ENCODE measurements at places on chromosomes 13 and 19.
A peak's percentile ranks its signal among the peaks of the same experiment; 100 is the strongest.

- no peak for DNase-seq
Measured at GRCh38 chr19:1516395-1516753, 3.6 kb upstream of the ADAMTSL5 start.

DNA sequence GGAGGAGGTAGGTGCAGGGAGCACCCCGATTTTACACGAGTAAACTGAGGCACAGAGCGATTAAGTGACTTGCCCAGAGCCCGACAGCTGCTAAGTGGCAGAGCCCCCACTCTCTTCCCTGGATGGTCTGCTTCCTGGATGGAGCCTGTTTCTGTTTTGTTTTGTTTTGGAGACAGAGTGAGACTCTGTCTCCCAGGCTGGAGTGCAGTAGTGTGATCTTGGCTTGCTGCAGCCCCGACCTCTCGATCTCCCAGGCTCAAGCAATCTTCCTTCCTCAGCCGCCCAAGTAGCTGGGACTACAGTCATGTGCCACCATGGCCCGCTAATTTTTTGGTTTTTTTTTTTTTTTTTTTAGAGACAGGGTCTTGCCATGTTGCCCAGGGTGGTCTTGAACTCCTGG, 17.3 kb downstream of the BICRA start:
- no peak for DNase-seq

- DNase-seq: no peak
Measured at GRCh38 chr13:22061371-22061805, 390.5 kb downstream of the FGF9 start.

GRCh38 chr13:100633461-100633860, 41.1 kb downstream of the TMTC4 start:
- no peak for DNase-seq

GRCh38 chr19:33815380-33816340, 19.0 kb downstream of the KCTD15 start:
- peak; percentile 72 for DNase-seq

DNA sequence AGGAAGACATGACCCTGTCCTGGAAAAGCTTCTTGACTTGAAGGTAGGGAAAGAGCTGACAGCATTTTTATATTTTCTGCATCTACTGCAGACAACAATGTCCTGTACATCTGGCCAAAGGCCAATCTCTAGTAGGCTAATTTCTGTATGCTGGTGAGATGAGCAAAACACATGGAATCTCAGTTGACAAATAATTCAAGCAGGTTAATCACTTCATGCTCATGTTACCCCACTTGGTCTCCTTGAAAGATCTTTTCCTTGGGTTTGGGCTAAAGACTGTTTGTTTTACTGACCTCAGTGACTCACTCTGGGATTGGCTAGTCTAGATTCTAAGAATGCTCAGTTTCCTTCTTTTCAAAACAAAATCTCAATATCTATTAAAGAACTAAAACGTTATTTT, 298.8 kb downstream of the LMO7 start:
- no peak for DNase-seq

DNA sequence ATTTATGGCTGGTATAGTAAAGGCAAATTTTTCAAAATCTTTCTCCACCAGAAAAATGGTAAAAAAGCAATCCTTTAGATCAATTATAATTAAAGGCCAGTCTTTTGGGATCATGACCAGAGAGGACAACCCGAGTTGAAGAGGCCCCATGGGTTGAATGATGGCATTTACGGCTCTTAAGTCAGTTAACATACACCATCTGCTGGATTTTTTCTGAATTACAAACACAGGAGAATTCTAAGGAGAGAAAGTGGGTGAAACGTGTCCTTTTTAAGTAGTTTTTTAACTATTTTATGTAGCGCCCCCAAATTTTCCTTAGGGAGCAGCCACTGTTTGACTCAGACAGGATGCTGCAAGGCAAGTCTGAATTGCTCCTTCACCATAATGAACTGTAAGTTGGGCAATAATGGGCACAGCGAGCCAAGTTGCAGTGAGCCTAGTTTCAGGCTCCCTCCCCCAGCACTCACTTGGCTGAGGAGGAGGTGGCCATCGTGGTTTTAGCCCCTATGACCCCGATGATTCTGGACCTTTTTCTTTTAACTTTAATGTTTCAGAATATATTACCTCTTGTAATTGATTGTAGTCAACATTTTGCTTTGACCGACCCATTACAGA, 13.6 kb upstream of the ZNF611 start:
- DNase-seq: no peak

- DNase-seq: no peak
Measured at GRCh38 chr13:93193682-93194081, 32.9 kb upstream of the GPC6 start.

DNA sequence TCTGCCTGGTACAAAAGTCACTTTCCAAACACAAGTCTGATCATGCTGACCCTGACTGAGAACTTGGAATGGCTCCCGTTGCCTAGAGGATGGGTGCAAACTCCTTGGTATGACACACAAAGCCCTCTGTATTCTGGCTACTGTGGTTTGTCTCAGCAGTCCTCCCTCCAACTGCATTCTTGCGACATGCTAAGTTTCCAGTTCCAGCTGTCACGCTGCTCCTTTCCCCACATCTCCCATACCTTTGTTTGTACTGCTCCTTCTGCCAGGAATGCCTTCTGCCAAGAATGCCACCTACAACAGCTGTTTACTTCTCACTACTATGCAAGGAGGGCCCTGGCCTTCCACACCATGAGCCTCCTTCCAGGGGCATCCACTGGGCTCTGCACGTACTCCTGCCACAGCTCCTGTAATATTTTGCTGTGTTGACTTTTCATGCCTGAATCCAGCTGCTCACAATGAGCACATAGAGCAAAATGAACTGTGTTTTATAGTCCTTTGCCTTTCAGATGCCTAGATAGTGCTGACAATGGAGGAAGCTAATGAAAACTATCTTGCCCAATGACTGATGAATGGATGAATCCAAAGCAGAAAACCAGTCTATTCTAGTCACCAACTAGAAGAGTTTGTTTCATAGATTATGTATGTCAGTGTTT, 543.7 kb downstream of the EFNB2 start:
- peak; percentile 83 for DNase-seq

DNA sequence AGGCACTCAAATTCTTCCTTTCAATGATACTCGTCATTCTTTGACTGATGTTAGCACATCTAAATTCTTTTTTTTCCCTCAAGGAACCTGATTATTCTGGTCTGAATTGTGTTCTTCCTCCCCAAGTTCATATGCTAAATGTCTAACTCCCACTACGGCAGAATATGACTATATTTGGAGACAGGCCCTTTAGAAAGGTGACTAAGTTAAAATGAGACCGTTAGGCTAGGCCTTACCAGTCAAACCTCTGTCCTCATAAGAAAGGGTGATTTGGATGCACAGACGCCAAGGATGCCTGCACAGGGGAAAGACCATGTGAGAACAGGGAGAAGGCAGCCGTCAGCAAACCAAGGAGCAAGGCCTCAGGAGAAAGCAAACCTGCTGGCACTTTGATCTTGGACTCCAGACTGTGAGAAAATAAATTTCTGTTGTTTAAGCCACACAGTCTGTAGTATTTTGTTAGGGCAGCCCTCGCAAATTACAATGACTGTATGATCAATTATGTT, 13.1 kb upstream of the FOXO1 start:
- DNase-seq: no peak

- no peak for DNase-seq
Measured at GRCh38 chr19:861756-862580, 2.5 kb downstream of the CFD start.

DNA sequence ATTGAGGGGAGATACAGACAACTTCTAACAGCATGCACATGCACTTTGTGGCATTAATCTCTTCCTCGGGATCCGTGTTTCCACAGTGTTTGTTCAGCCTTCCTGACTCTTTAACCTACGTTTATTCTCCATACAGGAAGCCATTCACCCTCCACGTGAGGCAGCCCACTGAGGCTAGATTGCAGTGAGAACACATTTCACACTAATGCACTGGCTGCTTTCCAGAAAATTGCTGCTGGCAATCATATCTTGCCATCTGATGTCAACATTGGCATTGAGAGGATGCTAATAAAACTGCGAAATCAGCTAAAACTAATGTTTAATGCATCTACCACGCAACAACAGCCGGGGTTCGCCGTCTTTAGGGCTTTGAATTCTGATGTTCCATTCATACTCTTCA, 30.0 kb downstream of the DCLK1 start:
- no peak for DNase-seq

- DNase-seq: no peak
Measured at GRCh38 chr13:114154476-114154875, 22.1 kb upstream of the RASA3 start.

DNA sequence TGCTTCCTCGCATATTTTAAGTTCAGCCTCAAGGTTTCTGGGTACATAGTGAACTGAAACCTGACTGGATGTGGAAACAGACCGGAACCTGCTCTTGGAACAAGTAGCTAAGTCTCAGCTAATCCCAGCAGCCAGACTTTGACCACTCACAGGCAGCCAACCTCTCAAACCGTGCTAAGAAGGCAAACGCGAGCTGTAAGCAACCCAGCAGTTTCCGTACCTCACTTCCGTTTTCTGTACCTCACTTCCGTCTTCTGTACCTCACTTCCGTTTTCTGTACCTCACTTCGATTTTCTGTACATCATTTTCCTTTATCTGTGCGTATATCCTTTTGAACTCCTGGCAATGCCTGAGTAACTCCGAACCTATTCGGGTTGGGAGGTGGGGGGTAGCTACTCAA, 96.8 kb downstream of the SUCLA2 start:
- DNase-seq: no peak

GRCh38 chr19:18878858-18879578, 16.9 kb downstream of the CERS1 start:
- DNase-seq: no peak

All from vagina (tissue), 2 donors.